GM13977 (cell line): ENCODE measurements at places on chromosomes 1 and 21.

DNA sequence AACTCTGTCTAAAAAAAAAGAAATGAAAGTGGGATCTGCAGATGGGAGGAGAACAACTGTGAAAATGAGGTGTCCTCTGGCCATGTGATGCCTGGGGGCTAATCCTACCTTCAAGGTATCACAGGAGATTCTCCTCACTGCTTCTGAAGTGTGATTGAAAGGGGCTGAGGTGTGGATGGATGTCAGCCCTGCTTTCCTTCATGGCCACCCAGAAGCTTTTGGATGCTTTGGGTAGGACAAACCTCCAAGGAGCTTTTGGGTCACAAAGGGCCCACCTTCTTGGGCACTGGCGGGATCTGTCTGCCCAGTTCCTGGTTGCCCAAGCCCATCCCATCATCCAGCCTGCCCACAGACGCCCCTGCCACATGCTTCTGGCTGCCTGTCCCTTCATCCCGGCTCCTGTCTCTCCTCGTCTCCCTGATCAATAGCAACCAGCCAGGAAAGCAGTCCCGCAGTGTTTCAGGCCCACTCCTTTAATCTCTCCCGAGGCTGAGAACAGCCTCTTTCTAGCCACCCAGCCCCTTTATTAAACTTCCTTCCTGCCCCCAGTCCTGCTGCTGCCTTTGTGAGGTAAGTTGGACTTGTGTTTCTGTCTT lies 87.2 kb downstream of the MAN1C1 start:
- no peak for DNase-seq

GRCh38 chr1:5492846-5493245 lies 499.4 kb downstream of the NPHP4 start:
- no peak for DNase-seq

GRCh38 chr1:196382383-196382782 lies 225.9 kb downstream of the KCNT2 start:
- no peak for DNase-seq

DNA sequence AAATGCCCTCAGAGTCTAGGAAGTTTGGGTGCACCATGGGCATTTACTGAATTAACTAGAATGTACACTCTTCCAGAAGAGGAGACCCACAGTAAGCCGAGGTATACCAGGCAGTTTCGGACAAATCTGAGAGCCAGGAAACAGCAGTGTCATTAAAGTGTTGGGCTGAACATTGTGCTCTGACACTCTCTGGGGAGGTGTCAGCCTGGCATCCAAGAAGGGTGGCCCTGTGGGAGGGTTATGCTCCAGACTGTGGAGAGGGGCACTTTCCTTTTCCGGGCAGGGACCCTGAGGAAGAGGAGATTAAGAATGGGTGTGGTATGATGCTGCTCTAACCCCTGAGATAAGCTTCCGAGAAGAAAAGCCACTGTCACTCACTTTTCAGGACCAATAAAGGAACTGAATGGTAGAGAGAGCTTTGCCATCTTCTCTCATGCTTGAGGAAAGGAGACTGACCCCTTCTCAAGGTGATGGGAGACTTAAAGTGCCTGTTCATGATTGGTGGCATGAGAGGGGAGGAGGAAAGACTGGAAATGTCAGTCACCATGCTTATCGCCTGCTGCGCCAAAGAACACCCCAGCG lies 98.2 kb downstream of the UCK2 start:
- DNase-seq: no peak

GRCh38 chr1:226489718-226490425 lies 58.7 kb upstream of the STUM start:
- no peak for DNase-seq

DNA sequence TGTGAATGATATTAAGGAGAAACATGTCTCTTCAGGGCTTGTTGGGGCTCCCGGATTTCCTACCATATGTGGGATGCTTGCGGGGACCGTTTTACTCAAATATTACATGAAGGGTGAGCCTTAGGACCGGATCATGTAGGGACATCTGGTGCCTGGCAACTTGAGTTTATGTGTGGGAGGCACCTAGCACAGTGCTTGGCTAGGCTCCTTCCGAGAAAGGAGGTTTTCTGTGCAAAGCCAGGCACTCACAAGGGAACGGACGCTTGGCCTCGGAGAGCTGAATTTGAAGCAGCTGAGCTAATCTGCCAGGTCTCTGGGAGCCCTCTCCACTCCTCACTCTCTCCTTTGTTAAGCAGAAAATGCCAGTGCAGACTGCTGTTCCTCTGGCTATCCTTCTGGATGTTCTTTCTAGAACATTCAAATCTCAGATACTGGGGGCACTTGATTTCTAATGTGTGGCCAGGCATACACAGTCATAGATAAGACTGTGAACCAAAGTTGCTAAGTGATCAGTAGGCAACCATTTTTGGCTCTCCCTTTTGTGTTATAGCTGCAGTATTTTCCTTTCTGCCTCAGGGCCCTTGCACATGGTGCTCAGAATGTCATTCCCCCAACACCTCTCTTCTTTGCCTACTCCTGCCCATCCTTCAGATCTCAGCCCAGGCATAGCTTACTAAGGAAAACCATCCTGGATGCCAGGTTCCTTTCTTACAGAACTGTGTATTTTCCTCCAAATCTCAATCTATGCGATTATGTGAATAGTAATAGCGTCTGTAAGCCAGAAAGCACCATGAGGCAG lies 216.6 kb upstream of the CSF3R start:
- DNase-seq: no peak

GRCh38 chr1:9503001-9503675 lies 36.1 kb upstream of the SLC25A33 start:
- no peak for DNase-seq

DNA sequence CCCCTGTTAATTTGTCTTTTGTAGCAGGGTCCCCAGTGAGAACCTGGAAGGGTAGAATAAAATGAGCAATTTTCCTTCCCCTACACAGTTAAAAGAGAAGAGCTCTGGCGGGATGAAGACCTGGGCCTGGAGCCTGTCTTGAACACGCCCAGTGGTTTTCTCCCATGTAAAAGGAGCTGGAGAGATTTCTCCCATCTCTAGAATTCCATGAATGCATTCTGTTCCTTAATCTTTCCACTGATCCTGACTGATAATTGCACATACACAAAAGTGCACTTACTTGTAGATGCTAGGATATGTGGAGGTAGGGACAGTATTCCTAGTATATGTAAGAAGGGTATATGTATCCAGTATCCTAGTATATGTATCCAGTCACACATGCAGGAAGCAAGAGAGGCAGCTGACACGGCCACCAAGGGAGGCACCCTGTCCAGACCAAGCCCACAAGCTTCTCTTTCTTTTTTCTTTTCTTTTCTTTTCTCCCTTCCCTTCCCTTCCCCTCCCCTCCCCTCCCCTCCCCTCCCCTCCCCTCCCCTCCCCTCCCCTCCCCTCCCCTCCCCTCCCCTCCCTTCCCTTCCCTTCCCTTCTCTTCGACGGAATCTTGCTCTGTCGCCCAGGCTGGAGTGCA lies 11.9 kb upstream of the PKNOX1 start:
- DNase-seq: no peak

DNA sequence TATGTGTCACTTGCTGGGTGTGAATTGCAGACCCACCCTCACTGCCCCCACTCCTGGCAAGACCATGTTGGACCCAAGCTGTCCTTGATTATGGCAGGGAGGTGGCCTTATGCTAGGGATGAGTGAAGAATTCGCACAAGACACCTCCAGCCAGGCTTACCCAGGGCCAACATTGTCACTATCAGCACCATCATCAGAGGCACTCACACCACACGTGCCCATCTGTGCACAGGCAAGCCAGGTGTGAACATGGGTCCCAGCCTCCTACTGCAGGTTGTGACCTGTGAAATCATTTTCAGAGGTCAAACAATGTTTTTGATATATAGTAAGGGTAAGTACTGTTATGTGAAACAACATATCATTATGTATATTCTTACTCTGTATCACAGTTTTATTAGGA lies 20.3 kb upstream of the RGS8 start:
- no peak for DNase-seq

DNA sequence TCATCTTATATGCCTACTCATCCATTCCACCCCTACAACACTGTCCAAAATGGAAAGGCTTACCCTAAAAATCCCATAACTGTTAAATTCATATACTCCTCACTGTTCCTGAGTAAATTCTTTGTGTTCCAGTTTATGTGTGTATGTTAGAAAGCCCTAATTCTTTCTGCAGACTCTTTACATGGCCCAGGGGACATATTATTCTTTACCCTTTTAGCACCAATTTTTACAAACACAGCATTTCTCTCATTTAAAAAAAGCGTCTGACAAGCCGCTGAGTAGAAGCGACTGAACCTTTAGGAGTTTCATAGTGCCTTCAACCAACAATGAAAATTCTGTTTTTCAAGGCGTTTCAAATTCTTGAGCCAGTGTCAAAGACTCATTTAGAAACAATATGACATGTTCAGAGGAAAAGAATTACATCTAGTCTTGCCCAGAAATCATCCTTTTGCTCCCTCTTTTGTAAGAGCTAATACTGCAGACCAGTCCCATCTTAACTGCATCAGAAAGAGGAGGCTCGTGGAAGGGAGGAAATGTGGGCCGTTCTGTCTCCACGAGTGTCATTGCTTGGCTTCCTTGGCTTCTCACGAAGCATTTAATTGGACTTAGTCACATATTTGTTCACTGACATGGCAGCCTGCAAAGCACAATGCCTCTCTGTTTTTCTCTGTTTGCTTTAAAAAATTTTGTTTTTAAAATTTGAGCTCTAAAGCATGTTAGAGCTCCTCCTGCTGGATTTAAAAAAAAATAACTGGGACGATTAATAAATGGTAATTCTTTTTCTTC lies 21.3 kb upstream of the C1orf105 start:
- peak; percentile 21 for DNase-seq
